Effector memory CD8-positive, alpha-beta T cell (primary cell): ENCODE measurements at places on chromosomes 16 and 17.
A peak's percentile ranks its signal among the peaks of the same experiment; 100 is the strongest.

- peak; percentile 28 for DNase-seq
Measured at GRCh38 chr17:10059684-10060211, 138.7 kb downstream of the GAS7 start.

- DNase-seq: no peak
Measured at GRCh38 chr17:10556301-10557005, 7.0 kb upstream of the MYH2 start.

GRCh38 chr17:77885678-77886386 lies 72.7 kb upstream of the TNRC6C start:
- no peak for DNase-seq

DNA sequence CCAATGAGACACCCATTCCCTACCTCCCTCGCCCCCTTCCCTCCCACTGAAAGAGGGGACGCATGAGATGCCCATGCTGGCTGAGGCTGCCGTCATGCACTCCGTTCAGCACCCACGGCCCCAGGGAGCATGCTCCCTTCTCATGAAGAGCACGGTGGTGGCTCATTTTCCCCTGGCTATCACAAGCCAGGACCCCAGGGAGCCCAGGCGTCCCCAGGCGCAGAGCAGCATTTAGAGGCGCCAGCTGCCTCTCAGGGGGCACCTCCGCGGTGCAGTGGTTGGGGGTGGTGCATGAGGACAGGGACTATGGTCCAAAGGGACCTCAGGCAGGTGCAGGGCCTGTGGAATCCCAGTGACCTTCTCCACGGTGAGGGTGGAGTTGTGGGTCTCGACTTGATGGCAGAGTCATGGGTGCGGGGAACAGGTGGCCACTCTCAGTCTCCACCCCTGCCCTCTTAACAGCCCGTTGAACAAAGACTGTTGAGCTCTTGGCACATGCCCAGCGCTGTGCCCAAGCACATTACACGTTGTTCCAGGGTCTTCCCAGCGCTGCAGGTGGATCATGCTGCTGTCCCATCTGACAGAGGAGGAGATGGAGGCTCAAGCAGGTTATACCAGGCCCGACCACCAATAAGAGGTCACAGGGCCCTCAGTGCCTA lies 13.6 kb downstream of the KIF19 start:
- DNase-seq: no peak

- DNase-seq: no peak
Measured at GRCh38 chr17:31216031-31216751, 80.8 kb downstream of the OMG start.

DNA sequence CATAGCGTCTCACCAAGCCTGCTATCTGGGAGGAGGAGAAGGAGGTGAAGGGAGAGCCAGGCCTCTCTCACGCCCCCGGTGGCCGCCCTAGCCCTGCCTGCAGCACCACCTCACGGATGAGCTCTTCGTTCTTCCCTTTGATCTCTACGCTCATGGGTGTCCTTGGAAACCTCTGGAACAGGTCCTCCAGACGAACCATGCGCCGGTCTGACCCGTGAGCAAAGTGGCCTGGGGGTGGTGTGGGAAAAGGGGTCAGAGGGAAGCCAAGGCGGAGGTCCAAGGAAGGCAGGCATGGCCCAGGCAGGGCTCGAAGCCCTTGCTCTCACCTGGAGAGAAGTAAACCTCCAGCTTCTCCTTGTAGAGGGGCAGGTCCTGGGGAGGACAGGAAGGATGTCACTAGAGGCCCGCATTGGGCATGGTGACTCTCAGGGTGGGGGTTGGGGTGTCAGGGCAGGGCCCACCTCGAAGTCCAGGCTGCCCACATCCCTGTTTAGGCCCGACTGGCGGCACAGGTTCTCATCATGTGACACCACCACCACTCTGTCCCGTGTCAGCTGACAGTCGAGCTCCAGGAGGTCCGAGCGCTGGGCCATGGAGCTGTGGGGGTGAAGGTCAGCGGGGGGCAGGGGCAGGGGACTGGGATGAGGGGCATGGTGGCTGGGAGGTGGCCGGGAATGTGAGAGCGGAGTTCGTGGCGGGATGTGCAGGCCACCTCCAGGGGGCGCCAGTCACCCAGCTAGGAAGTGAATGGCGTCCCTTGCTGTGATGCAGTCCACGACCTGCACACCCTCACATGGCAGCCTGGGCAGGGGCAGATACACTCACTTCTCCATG lies 923 bp downstream of the GDPD3 start:
- DNase-seq: peak; percentile 30

- DNase-seq: no peak
Measured at GRCh38 chr16:24635900-24636610, 93.4 kb upstream of the TNRC6A start.

GRCh38 chr17:29063992-29064391 lies 21.1 kb downstream of the PIPOX start:
- DNase-seq: no peak

- DNase-seq: no peak
Measured at GRCh38 chr17:75722076-75722475, 817 bp downstream of the ITGB4 start.

DNA sequence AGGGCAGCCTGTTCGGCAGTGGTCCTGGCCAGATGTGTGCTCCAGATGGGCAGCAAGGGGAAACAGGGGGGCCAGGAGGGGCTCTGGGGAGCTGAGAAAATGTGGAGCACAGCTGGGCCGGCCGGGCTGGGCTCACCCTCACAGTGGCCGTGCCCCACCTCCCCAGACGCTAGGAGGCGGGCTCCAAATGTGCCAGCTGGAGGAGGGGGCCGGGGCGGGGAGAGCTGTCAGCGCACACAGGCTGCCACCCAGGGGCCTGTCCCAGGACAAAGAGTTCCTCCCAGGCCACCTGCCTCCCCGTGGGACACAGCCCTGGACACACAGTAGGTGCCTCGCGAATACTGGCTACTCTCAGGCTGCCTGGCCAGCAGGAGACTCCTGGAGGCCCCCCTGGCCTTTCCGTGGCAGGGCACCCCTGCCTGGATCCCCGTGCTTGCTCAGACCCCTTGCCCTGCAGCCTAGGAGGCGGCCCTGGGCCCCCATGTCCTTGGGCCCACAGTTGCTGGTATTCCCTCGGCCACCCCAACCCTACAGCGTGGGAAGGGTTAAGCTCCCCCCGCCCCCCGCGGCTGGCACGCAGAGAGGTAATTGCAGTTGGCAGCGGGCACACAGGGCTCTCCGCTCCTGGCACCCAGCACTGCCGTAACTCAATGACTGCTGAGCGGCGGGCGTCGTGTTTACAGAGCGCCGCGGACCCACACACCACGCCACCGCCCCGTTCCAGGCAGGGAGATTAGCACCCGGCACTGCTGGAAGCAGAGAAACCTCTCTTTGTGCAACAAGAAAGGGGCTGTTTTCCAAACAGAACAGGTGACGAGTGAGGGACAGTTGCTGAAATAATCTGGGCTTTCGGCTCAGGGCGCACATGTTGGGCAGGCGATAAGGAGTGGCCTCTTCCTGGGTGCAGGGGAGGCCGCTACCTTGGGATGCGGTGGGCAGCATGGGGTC lies 32.2 kb downstream of the BAHCC1 start:
- no peak for DNase-seq

DNA sequence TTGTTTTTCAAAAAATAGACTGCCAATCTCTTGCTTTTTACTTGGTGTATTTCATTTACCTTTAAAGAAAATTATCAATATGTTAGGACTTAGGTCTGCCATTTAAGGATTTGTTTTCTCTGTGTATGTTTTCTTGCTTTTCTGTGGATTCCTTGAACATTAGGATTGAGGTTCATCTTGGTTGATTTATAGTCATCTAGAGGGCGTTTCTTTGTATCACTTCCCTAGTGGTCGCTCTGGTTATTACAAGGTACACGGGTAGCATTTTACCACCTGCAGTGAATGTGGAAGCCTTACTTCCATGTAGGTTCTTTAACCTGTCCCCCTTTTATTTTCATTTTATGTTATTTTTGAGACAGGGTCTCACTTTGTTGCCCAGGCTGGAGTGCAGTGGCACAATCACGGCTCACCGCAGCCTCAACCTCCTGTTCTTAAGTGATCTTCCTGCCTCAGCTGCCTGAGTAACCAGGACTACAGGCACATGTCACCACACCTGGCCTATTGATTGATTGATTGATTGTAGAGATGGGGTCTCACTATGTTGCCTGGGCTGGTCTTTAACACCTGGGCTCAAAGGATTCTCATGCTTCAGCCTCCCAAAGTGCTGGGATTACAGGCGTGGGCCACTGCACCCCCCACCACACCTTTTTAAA lies 35.2 kb upstream of the CBX4 start:
- peak; percentile 13 for DNase-seq

- no peak for DNase-seq
Measured at GRCh38 chr16:57949013-57949412, 21.9 kb downstream of the CNGB1 start.

- DNase-seq: no peak
Measured at GRCh38 chr16:27097800-27098230, 31.1 kb downstream of the C16orf82 start.

DNA sequence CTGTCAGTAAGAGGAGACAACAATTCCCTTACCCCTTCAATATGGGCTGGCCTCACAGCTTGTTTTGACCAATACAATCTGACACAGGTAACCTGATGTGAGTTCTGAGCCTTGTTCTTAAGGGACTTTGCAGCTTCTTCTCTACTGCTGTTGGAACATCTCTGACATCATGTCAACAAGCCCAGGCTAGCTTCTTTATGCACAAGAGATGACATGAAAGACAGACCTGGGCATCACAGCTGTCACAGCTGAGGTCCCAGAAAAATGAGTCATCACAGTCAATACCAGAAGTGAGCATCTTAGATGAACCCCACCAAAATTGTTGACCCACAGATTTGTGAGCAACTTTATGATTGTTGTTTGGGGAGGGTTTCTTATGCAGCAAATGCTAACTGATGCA lies 431.7 kb upstream of the PSMD7 start:
- no peak for DNase-seq

DNA sequence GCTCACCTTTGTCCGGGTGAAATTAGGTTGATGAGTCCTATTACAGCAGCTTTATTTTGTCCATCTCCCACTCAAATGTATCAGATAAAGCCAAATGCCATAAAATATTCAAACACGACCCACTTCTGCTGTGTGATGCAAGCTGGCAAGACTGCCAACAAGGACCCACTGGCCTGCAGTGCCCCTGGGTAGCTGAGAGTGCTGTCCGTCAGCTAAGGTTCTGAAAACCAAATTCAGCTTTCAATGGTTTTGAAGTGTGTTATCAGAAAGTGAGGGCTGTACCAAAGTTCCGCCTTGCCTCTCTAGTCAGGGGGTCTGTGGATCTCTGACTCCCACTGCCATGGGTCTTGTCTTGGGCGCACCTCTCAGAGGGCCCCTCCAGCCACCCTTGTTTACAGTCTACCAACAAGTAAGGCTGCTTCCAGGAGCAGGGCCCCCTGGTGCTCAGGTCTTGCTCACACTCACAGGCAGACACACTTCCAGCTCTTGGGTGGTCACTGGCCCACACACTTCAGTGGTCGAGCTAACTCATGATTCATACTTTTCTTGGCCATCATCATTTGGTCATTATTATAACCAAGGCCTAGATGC lies 10.5 kb upstream of the CCDC182 start:
- no peak for DNase-seq

GRCh38 chr16:74033441-74033995 lies 263.1 kb upstream of the PSMD7 start:
- no peak for DNase-seq

- DNase-seq: no peak
Measured at GRCh38 chr17:70158591-70158990, 10.7 kb upstream of the KCNJ2 start.

DNA sequence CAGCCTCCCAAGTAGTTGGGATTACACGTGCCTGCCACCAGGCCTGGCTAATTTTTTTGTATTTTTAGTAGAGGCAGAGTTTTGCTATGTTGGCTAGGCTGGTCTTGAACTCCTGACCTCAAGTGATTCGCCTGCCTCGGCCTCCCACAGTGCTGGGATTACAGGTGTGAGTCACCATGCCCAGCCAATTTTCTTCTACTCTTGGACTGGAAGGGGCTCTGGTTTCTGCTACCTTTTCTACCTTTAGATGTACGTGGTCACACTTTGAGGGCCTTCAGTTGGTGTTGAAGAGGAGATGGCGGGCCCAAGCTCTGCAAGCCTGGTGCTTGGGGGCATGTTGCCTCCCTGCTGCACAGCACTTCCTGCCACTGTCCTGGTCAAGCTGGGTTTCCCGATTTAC lies 173.6 kb downstream of the PRKCA start:
- no peak for DNase-seq

- DNase-seq: no peak
Measured at GRCh38 chr17:41676058-41676419, 12.6 kb upstream of the EIF1 start.

GRCh38 chr16:12091569-12092543 lies 115.3 kb downstream of the SNX29 start:
- DNase-seq: no peak

GRCh38 chr16:38941-39892 lies 14.2 kb downstream of the POLR3K start:
- DNase-seq: peak; percentile 49

DNA sequence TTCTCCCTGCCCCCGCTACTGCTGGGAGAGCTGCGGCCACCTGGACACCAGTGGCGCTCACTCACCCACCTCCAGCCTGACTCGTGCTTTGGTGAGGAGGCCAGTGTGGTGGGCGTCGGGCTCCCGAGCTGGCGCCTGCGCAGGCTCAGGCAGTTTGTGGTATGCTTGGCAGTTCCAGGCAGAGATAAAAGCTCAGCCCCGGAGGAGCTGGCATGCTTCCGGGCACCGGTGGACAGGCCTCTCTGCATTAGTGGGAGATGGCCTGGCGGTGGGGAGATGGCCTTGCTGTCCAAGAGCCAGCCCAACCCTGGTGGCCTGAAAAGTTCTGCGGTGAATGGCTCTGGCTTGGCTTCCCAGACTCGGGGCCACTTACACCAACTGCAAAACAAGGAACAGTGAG lies 4.1 kb downstream of the ADGRG1 start:
- no peak for DNase-seq

- no peak for DNase-seq
Measured at GRCh38 chr16:75640598-75640997, 6.9 kb downstream of the KARS1 start.

- DNase-seq: no peak
Measured at GRCh38 chr17:65145743-65146142, 8.6 kb downstream of the RGS9 start.

DNA sequence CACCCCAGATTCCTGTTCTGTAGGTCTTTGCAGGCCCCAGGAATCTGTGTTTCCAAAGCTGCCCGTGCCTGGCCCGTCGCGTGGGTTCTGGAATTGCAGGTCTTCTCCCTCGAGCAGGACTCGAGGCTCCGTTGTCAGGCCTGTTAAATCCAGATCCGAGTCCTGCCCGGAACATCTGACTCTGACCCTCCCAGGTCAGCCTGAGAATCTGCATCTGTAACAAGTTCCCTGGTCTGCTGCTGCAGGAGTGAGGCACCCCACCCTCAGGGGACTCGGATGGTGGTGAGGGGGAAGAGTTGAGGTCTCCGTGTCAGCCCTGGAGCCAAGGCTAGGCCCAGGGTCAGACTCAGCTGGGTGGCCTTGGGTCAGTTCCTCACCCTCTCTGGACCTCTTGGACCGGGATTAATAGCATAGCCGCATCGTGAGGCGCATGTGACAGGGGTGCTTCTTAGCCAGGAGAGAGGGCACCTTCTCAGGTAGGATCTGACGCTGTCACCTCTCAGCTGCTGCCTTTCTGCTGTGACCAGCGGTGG lies 8.8 kb downstream of the SPIRE2 start:
- no peak for DNase-seq
